ENCODE measurements at places on chromosomes 5 and 9.

- no peak for DNase-seq
Observed at GRCh38 chr9:93210324-93210973, 26.5 kb downstream of the WNK2 start.

DNA sequence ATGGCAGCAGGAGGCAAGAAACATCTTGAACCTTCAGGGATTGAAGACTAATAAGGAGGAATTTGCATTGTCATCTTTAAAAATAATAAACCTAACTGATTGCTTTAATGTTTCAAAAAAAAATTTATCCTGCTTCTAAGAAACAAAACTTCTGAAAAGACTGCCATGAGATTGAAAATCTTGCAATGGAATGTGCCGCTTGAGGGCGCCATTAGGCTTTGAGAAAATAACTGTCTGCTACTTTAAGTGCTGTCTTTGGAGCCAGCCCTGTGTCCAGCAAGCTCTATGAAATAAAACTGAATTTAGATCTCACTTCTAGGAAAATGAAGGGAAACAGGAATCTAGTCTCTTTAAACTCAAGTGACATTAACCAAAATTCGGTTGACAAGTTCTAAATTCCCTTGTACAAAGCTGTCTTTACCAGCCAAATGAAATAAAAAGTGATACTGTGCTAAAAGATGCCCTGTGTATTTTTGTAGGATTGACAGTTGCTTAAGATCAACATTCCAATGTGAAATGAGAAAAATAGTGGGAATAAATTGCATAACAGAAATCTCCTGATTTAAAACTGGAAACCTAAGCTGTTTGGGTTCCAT is 79.4 kb downstream of the ESM1 start:
- peak; percentile 66 for DNase-seq

DNA sequence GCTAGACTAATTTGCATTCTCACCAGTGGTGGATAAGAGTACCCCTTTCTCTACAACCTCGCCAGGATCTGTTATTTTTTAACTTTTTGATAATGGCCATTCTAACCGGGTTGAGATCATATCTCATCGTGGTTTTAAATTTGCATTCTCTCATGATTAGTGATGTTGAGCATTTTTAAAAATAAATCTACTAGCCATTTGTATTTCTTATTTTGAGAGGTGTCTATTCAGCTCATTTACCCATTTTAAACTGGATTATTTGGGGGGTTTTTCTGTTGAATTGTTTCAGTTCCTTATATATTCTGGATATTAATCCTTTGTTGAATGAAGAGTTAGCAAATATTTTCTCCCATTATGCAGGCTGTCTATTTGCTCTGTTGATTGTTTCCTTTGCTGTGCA is 139.6 kb downstream of the ARSB start:
- DNase-seq = no peak

GRCh38 chr9:94076557-94076956 is 7.7 kb upstream of the PTPDC1 start:
- DNase-seq = no peak

DNA sequence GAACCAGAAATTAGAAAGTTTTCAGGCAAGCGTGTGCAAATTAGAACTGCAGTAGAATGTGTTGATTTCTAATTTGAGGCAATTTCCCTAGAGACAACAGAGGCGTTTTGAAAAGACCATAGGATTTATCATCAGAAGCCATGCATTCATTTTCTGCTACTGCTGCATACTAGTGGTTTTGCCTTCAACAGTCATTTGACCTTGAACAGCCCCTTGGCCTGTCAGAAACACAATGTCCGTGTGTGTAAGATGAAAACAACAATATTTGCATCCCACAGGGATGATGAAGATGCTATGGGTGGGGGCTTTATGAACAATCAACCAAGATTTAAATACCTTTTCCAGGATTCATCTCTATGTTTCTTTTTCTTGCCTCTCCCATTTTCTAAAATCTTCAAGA is 73.7 kb downstream of the PDE4D start:
- no peak for DNase-seq

GRCh38 chr9:92275541-92275940 is 18.0 kb downstream of the IARS1 start:
- DNase-seq = no peak

- DNase-seq = no peak
Observed at GRCh38 chr5:156186760-156187159, 140.2 kb upstream of the SGCD start.

DNA sequence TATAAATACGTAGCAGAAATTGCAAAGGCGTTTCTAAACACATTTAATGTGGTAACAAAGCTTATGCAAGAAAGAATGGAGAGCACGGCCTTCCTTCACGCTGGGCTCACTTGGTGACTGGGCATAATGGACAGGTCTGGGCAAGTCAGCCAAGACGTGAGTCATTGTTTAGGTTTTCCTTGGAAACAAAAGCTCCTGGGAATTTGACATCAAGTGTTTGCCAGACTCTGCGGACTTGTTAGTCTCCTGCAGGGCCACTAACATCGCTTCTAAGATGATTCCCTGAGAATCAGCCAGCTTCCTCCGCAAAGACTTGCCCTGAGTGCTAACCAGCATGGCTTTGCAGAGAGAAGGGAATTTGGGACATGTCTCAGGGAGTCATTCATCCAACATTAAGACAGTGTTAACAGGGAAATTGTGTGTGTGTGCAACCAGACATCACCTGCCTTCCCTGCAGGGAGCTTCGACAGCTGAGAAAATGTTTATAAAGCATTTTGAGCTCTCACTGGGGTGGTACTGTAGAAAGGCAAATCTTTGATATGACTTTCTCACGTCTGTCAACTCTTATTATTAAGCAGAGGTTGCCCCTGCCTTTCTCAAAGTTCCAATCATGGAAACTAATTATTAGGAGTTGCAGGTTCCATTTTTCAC is 182.5 kb downstream of the NTRK2 start:
- DNase-seq = no peak

GRCh38 chr9:27476870-27477515 is 47.1 kb upstream of the IFNK start:
- DNase-seq = no peak

DNA sequence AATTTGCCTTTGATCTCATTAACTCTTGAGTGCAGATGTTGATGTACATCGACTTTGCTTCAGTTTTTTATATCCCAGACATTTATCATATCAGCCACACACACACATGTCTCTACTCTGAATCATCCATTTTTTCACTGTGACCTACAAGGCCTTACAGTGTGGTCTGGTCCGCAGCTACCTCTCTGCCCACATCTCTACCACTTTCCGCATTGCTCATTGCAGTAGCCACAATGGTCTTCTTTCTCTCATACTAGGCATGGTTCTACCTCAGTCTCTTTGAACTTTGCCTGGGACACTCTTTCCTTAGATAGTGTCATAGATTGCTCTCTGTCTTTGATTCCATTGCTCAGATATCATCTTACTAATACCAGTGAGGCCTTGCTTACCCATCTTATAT is 87.9 kb upstream of the FSD1L start:
- DNase-seq = no peak

DNA sequence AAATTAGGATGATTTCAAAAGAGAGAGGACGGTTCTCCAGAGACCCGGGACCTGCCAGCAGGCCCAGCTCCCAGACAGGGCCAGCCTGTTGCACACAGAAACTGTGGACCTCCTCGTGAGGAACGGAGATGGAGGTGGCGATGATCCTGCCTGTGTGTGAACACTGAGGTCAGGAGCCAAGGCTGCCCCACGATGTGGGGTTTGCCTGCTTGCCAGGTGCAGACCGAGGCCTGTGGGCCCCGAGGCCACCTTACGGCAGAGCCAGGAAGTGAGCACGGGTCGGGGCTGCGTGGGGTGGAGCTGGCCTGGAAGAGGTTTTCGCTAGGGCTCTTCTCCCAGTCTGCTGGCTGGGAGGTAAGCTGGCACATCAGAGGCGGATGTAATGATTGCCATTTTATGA is 4.3 kb downstream of the FAM163B start:
- no peak for DNase-seq

DNA sequence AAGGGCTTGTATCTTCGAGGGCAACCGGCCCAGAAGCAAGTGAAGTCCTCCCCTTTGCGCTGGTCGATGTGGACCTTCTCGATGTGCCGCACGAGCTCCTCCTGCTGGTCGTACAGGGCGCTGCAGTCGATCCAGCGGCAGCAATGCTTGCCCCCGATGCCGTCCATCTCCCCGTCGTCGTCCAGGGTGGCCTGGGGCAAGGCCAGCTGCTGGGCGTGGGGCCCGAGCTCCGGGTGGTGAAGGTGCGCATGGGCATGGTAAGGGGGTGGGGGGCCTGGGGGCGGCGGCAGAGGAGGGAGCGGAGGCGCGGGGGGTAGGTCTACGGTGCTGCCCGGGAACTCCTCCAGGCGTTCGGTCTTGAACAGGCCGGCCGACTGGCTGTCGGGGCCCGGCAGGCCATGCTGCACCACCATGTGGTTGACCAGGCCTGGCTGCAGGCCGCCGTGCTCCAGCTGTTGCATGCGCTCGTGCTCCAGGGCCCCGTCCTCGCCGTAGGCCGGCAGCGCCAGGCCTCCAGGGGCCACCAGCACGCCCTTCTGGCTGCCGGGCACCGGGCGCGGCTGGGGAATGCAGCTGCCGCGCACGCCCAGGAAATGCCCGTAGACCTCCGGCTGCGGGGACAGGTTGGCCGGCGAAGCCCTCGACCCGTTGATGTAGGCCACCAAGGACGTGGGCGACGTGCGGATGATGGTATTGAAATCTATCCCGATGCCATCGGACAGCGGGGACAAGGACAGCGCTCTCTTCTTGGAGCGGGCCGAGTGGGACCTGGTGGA is 181.8 kb downstream of the GLIS3 start:
- DNase-seq = peak; percentile 45

GRCh38 chr9:86452201-86452828 is 98.1 kb upstream of the TUT7 start:
- DNase-seq = no peak

DNA sequence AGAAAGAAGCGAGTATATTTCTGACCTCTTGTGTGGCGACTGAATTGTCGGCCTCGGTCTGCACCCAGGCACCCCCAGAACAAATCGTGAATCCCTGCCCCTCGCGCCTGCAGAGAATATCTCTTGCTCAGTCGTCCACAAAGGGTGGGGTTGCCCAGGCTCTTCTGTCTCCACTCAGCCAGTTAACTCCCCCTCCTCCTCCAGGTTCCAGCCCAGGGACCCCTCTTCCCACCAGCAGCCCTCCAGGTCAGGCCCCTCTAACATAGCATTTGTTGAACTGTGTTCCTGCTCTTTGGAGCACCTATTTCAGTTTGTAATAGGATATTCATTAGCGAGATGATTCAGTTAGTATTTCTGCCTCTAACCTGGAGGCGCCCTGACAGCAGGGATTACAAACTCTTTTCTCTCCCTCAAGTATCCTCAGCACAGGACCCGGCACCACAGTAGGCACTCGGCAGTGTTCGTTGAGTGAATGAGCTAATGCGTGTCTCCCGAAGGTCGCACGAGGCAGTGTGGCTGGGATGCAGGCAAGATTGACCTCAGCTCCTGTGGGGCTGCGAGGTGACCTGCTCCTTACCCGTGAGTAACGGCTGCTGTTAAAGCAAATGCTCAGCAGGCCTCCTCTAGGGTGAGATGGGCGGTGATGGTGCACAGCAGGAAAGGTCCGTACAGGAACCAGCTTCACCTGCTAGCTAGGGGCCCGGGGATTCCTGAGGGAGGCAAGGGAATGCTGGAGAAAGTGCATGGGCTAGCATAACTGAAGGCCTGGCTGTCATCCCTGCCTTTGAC is 25.8 kb downstream of the ZBTB34 start:
- no peak for DNase-seq

DNA sequence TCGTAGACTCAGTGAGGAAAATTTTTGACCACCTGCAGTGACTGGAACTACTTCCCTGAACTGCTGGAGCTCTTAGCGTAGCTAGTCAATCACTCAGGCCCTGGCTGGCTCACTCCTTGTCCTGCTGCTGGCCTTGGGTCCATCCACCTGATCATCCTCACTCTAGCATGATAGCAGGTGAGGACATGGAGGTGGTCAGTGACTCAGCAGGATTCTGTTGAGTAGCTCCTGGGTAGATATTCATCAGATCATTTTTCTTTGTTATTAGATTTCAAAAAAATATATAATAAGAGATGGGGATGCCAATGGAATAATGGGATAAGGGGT is 25.0 kb upstream of the SEMA4D start:
- DNase-seq = no peak

DNA sequence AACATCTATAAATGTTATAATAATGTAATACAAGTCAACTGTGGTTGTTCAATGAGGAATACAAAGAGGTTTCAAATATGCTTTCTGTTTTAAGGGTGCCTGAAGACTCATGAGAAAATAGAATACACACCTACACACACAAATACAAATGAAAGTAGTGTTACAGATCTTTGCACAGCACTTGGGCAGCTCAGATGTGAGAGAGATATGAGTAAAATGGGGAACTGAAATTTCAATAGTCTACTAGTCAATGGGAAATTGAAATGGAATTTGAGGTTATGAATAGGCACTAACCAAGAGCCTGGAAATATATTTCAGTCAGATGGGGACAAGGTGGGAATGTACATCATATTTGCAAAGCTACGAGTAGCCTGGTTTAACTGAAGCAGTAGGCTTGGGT is 96.6 kb downstream of the ISL1 start:
- DNase-seq = no peak

DNA sequence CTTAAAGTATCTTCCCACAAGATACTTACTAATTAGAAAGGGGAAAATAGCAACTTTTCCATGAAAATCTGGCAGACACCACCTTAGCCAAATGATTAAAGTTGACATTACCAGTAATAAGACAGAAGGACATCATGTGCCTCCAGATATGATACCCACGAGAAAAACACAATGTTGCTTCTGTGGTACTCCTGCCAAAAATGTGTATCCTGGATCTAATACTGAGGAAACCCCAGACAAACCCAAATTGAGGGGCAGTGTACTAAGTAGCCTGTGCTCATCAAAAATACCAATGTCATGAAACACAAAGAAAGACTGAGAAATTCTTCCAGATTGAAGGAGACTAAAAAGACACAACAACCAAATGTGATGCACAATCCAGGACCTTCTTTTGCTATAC is 85.3 kb downstream of the TTLL11 start:
- no peak for DNase-seq

DNA sequence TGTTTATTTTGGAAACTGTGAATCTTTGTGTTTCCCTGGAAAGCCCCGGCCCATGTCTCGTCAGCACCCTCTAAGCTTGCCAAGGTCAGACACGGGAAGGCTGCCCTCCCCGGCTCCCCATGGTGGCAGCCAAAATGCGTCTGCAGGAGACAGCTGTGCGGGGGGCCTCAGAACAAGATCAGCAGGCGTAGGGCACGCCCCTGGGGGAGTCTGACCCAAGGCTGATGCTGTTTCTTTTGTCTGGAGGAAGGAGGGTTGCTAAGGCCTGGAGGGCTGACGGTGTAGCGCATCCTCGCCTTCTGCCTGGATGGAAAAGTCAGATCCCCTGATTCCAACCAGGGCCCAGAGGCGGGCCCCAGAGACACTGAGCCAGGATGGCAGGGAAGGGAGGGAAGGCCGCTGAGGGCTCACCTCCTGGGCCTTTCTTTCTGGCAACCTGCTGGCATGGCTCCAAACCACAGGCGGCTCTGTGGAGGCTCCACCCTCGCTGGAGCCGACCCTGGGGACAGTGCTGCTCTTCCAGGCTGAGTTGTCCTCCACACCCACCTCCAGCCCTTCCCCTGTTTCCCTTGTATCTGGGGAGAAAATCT is 57.2 kb downstream of the OLFM1 start:
- DNase-seq = no peak

All from CD4-positive, alpha-beta T cell treated with Interleukin-2 at 100 ng/mL for 4 hours (primary cell).